Activated CD4-positive, CD25-positive, alpha-beta regulatory T cell treated with anti-CD3 and anti-CD28 coated beads, Interleukin-2, amount 50 U/mL, for 16 hours (primary cell): ENCODE measurements at places on chromosomes 5 and 9.

DNA sequence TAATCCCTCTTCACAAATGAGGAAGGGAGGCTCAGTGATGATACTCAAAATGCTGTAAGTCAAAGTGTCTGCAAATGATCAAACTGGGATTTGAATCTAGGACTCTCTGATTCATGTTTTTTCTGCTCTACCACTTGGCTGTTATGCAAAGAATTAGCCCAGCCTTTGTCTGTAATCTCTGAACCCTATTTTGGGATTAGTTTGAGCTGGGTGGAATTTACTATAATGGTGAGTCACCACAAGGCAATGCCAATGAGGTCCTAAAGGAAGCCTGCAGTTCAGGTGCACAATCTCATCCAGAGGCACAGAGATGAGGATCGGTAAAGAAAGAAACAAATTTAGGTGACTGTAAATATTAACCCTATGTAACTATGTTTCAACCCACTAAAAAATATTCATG is 29.2 kb downstream of the RFK start:
- no peak for DNase-seq

DNA sequence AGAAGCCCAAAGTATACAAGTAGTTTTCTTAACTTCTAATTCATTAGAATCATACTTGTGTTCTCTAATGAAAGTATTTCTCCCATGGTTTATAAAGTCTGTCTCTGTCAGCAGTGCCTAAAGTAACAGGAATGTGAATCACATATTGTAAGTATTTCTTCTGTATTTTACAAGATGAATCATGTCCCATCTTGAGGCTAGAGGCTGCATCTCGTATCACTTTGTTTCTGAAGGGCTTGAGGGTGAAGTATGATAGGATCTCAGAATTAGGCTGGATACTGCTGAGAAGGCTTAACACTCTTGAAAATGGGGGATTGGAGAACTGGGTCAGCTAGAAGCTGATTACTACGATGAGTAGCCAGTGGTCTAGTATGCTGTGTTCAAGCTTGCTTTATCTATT is 242.2 kb upstream of the ACTBL2 start:
- DNase-seq = no peak

- DNase-seq = peak; percentile 38
These were observed 2.9 kb downstream of the JAK2 start for GRCh38 chr9:4987961-4988421.

GRCh38 chr5:179762079-179762780 is 29.6 kb downstream of the MAML1 start:
- no peak for DNase-seq

GRCh38 chr5:159669559-159669958 is 246.7 kb upstream of the ADRA1B start:
- DNase-seq = no peak

- no peak for DNase-seq
These were observed 186.8 kb downstream of the TMEM161B start for GRCh38 chr5:88081877-88082276.

- no peak for DNase-seq
These were observed 141.5 kb upstream of the FBXL17 start for GRCh38 chr5:108523360-108523759.

DNA sequence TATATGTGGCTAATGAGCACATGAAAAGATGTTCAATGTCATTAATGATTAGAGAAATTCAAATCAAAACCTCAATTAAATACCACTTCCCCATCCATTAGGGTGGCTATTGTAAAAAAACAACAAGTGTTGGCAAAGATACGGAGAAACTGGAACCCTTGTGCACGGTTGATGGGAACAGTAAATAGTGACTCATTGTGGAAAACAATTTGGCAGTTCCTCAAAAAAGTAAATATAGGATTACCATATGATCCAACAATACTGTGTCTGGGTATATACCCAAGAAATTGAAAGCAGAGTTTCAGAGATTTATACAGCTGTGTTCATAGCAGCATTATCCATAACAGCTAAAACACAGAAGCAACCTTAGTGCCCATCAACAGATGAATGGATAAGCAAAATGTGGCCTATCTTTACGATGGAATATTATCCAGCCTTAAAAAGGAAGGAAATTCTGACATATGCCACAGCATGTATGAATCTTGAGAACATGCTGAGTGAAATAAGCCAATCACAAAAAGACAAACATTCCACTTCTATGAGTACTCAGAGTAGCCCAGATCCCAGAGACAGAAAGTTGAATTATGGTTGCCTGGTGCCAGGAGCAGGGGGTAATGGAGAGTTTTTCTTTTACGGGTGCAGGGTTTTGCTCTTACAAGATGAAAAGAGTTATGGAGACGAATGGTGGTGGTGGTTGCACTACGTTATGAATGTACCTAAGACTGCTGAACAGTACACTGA is 41.4 kb upstream of the LRRC14B start:
- DNase-seq = no peak

DNA sequence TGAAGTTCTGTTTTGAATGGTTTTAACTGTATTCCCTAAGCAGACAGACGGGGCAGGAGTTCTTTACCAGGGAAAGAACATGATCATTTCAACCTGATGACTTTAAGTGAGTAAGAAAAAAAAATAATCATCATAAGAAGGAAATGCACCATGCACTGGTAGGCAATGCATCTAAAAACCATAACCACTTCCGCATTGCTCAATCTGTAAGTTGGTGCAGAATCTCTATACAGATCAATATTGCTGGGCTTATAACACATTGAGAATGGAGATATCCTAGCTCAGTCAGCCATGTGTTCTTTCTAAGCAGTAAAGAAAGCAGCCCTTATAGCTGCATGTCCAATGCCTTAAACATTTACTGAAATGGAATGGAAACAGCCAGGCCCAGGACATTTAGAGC is 407.1 kb upstream of the DMAC1 start:
- DNase-seq = no peak

- no peak for DNase-seq
These were observed 201.2 kb upstream of the MPDZ start for GRCh38 chr9:13480693-13481092.

GRCh38 chr5:43039471-43040286 is 440 bp downstream of the ANXA2R start:
- peak; percentile 51 for DNase-seq

- DNase-seq = no peak
These were observed 6.9 kb upstream of the TTC33 start for GRCh38 chr5:40762705-40763104.

DNA sequence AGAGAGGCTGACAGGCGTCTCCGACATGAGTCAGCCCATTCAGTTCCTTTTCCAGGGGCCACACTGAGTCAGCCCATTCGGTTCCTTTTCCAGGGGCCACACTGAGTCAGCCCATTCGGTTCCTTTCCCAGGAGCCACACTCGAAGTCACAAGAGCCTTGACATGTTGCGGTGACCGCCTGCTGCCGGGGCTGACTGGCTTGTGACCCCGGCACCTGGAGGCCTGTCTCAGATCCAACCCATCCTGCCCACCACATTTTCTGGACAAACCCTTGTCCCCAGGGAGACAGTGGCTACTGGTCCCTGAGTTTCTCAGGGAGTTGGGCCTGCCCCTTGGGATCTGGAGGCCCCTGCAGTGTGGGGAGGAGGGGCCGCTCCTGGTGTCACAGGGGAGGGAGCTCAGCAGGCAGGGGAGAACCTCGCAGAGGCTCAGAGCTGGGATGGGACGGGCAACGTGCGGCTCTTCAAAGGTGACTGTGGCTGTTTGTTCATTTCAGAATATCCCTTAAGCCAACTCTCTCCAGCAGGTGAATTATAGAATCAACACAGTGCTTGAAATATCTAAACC is 40.5 kb upstream of the LPCAT1 start:
- no peak for DNase-seq

- no peak for DNase-seq
These were observed 496.5 kb upstream of the TNC start for GRCh38 chr9:115614326-115614999.

DNA sequence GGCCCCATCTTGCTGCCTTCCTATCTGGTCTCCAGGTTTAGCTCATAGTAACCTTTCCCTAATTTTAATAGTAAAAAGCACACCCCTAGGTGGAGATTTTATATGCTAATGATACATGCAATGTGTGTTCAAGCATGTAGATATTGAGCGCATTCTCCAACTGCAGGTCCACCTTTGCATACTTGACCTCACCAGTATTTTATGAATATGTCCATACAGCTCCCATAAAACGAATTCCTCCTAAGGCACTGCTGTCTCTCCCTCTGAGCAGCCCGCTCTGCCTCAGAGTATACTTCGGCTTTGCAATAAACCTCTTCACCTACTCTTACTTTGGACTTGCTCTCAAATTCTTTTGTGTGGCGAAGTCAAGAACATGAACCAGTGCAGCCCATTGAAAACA is 153.3 kb downstream of the RAB3C start:
- no peak for DNase-seq

- DNase-seq = no peak
These were observed 719 bp downstream of the PAIP2 start for GRCh38 chr5:139342423-139342723.

GRCh38 chr5:126301056-126301455 is 122.2 kb upstream of the GRAMD2B start:
- DNase-seq = no peak

- DNase-seq = no peak
These were observed 262.7 kb downstream of the YTHDC2 start for GRCh38 chr5:113776168-113776567.

DNA sequence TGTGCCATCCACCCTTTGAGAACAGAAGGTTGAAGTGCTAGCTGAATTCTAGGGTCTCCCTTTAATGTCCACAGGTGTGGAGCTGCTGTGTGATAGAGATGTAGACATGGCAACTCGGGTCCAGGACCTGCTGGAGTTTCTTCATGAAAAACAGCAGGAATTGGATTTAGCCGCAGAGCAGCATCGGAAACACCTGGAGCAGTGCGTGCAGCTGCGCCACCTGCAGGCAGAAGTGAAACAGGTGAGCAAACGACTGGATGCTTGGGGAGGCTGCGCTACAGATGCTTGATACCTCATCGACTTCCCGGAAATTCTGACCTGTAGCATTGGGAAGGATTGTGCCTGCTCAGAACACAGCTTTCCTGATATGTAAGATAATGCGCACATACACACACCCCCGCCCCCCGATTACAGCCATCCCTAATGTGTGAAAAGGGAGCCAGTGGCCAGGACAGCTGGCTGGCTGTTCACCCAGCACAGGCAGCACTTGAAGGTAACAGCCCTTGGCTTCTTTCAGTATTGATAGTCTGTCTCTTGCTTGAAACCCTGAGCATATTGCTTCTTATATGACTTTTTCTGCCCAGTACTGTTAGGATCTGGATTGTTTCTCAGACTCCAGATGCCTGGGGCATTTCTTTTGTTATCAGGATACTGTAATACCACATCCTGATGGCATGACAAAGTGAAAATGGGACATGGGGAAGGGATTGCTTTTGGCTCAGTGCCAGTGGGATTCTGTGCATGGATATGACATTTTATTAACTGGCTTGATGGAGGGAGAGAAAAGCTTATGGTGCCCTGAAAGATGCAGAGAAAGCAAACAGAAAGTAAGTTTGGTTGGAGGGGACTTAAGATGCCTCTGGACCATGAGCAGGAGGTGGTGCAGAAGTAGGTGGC is 216.8 kb upstream of the OTULINL start:
- no peak for DNase-seq

- DNase-seq = no peak
These were observed 85.8 kb downstream of the HINT1 start for GRCh38 chr5:131079232-131079631.

GRCh38 chr9:105341434-105342146 is 97.1 kb downstream of the SLC44A1 start:
- DNase-seq = no peak

DNA sequence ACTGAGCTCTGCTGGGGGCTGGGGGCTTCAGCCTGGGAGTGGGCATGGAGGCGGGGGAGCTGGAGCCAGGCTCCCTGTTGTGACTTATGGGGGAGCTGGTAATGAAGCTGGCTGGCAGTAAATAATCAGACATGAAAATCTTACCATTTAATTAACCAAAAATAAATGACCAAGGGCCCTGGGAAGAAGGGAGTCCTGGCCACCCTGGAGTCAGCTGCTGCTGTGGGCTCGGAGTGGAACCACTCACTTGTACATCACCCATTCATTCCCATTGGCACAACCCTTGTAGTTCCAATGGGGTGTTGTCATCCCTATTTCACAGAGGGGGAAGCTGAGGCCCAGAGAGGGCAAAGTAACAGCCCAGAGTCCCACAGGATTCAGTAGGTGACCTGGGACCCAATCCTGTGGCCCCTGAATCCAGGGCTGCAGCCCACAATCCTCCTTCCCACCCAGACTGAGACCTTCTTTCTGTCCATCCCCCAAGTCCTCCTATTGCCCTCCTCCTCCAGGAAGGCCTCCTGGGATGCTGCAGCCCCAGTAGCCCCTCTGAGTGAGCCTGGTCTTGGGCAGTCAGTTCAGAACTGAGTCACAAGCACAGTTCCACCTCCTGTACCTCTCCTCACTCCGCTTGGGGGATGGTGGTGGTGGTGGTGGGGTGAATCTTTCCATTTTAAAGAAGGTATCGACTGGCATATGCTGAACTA is 259.4 kb upstream of the MVB12B start:
- no peak for DNase-seq

DNA sequence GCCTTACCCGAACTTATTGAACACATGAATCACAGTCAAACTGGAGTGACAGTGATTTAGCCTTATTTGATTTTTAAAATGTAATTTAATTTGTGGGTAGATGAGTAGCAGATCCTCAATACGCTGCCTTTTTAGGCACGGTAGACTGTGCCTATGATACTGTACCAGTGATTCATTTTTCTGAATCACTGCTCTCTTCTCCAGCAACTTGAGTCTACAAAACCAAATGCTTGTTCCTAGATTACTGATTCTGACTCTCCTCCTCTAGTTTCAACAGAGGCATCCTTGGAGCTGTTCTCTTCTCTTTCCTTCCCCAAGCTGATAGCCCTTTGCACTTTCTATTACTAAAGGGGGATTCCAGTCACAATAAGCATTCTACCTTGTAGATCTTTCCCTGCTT is 94.3 kb upstream of the IL7R start:
- no peak for DNase-seq

DNA sequence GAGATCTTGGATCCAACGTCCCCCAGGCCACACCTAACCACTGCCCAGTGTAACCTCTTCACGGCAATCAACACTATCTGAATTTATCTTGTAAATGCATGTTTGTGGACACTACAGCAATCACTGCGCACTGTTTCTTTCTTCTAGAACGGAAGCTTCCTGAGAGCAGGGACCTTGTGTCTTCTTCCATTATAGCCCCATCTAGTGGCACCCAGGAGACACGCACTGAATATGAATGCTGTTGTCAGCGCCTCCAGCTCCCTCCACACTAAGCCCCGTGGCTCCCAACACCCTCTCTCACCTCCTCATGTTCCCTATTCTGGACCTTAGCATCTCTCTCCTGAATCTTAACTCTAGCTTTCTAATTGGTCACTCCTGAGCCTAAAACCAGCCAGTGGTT is 72.7 kb downstream of the SMIM23 start:
- no peak for DNase-seq

GRCh38 chr5:176787676-176788075 is 22.7 kb upstream of the UNC5A start:
- DNase-seq = no peak

GRCh38 chr5:6752236-6752635 is 39.0 kb downstream of the TENT4A start:
- no peak for DNase-seq

GRCh38 chr9:7196467-7196866 is 438.7 kb downstream of the KDM4C start:
- DNase-seq = no peak
